Islet precursor cell (in vitro differentiated cells): ENCODE measurements at places on chromosomes 4 and X.

- DNase-seq: no peak
Measured at GRCh38 chr4:13298655-13299054, 185.5 kb downstream of the RAB28 start.

DNA sequence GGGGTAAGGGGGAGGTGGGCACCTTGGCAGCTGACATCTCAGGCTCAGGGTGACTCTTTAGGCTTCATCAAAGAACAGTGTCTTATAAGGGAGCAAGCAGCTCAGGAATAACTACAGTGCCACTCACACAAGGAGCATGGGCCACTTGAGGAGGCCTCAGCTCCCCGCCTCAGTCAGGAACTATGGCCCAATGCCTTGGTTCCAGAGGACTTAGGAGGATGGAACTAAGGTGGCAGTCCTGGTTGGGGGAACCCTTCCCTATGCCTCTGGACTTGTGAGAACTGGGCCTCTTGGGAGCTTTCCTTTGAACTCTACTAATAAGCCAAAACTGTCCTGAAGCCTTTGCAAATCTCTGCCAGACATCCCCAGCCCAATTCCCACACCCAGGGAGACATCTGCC, 160.6 kb downstream of the EFNB1 start:
- DNase-seq: no peak

GRCh38 chrX:109841869-109842579, 109.0 kb upstream of the ACSL4 start:
- no peak for DNase-seq

DNA sequence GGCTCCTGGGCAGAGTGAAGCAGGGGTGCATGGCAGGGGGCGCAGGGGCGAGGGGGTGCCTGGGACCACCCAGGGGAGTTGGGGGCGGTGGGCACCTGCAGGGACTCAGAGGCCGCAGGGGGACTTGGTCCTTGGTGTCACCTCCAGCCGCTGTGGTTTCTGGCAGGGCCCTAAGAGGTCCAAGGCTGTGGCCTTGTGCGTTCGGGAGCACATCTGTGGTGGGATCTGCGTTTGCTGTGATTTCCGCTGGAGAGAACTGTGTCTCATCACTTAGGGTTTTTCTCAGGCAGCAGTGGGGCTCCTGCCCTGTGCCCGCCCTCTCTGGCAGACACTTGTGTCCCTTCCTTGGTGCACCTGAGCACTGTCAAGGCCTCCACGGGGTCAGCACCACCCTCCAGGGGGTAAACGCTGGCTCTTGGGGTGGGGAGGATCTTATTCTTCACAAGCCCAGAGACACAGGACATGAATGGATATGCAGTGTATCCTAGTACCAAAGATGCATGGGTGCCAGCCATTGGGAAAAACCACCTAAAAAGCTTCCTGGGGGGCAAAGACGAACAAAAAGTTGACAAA, 66.5 kb downstream of the ACOX3 start:
- DNase-seq: no peak

GRCh38 chr4:145883101-145883694, 55.4 kb downstream of the ZNF827 start:
- DNase-seq: no peak

GRCh38 chrX:108735091-108735678, 1.2 kb downstream of the IRS4 start:
- DNase-seq: peak; percentile 72

- peak; percentile 62 for DNase-seq
Measured at GRCh38 chrX:148929686-148930085, 429.3 kb downstream of the AFF2 start.

- no peak for DNase-seq
Measured at GRCh38 chr4:138475116-138475515, 233.0 kb upstream of the SLC7A11 start.

DNA sequence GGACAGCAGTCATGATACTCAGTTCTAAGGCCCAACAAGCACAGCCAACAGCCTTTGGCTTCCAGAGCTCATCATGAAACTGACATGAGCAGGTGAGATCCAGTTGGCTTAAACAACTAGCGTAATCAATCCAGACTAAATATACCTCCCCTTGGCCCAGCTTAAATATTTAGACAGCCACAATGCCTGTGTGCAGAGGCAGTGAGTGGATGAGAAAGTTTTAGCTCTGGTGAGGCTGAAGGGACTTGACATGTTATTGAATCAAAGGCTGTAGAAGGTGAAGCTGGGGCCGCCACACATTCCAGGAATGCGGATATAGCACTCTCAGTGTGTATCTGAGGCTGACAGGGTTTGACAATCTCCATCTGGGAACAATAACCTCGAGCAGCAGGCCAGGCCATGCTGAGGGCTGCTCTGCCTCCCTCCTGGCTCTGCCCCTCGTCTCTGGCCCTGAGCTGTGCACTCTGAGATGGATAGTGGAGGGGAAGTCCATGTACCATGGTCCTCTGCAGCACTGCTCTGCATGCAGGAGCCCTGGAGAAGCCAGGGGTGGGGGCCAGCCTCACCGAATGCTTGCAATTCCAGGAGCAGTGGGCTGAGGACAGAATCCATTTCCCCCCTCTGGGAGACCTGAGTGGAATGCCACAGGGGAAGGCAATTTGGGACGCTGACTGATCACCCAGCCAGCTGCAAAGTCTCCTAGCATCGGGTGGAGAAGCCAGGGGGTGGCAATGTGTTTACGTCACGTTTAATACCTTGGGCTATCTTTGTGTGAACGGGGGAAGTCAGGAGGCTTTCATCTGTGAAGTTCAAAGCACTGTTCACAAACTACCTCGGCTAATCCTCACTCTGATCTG, 37.3 kb upstream of the RASL11B start:
- DNase-seq: peak; percentile 95

DNA sequence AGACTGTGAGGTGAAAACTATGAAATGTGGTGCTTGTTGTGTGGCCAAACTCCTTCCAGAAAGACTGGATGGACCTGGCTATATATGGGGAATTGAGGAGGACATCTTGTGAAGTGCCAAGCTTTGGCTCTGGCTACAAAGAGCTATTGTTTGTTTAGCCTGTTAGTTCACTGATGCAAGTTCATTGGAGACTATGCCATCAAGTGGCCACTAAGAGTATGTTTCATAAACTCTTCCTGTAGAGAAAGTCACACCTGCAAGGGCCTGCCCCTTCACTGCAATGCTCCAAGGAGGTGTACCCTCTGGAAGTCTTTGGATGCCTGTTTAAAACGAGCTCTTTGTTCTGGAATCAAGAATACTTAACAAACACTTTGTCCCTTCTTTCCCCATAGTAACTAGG, 382.0 kb downstream of the GABRG1 start:
- no peak for DNase-seq

GRCh38 chr4:173528378-173529321, 1.4 kb downstream of the HAND2 start:
- DNase-seq: peak; percentile 67

GRCh38 chr4:147539959-147540358, 59.1 kb downstream of the EDNRA start:
- no peak for DNase-seq

DNA sequence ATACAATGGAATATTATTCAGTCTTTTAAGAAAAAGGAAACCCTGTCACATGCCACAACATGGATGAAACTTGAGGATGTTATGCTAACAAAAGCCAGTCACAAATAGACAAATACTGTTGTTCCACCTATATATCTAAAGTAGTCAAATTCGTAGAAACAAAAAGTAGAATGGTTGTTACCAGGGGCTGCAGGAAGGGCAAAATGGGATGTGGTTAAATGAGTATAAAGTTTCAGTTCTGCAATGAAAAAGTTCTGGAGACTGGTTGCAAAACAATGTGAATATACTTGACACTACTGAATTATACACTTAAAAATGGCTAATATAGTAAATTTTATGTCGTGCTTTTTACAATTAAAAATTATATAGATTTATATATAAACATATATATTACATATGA, 12.2 kb downstream of the SPOCK3 start:
- no peak for DNase-seq

DNA sequence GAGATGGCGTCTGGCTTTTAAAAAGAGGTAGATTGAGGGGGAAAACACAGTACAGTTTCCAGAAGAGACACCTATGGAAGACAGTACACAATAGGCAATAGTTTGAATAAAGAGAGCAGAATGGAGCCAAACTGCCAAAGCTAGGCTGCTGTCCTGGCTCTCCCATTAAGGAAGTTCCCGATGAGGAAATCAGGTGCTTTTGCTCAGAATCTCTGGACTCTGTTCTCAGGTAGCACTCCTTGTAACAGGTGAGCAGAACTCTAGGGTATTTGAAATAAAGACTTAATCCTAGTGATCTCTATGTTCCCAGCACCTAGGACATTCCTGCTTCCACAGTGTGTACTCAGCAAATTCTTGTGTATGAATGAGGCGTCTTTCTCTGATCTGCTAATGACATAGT, 1.6 kb downstream of the EGF start:
- DNase-seq: no peak

DNA sequence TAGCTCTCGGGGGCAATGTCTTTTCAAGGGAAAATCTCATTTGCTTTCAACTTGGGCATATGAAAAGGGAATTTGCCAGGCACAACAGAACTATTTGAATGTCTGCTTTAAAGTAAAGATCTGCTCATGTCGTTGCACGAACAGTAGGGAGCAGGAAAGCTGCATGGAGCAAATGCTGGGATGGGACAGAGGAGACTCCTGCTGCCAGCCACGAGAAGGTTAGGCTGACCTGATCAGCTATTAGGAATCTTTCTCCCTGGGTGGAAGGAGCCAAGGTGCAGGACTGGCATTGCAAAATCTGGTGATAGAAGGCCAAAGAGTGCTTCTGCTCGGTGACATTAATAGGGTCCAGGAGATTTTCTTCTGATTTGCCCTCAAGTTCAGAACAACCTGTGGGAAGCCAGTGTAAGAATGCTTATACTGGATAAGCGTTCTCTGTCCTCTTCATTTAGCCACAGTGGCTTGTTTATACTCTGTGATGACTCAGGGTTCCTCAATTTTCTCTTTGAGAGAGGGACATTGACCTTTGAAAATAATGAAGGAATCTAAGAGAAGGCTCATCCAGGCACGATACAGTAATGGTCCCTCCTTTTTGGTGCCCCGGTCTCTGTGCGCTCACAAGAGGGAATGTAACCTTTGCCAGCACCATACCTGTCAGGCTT, 22.9 kb downstream of the FHL1 start:
- no peak for DNase-seq

DNA sequence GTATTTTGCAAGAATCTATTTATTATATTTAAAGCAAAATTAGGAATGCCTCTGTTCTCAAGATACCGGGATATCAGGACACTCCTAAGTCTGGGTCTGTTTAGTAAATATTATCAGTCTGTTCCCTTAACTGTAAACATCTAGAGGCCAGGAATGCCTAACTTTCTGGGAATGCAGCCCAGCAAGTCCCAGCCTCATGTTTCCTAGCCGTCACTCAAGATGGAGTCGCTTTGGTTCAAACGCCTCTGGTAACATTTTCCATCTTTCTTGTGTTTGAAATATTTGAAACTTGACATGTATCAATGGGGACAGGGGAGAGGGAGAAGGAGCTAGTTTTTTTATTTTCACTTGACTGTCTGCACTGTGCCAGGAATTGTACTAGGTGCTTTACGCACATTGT, 85.4 kb downstream of the FBXL5 start:
- no peak for DNase-seq

DNA sequence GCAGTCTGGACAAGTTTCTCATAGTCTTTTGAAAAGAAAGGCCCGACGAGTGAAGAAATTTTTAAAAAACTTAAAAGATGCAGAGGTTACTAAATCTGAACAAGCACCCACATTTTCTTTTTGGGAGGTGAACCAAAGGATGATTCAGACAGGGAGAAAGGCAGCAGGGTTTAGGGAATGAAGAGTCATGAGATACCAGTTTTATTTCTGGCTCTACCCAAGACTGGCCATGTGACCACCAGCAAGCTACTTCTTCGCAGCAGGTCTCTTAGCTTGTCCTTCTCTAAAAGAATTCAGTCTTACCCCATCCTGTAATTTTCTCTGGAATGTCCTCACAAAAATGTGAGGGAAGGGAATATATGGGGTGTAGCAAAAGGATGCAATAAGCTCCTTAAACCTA, 37.6 kb downstream of the AMOT start:
- no peak for DNase-seq

DNA sequence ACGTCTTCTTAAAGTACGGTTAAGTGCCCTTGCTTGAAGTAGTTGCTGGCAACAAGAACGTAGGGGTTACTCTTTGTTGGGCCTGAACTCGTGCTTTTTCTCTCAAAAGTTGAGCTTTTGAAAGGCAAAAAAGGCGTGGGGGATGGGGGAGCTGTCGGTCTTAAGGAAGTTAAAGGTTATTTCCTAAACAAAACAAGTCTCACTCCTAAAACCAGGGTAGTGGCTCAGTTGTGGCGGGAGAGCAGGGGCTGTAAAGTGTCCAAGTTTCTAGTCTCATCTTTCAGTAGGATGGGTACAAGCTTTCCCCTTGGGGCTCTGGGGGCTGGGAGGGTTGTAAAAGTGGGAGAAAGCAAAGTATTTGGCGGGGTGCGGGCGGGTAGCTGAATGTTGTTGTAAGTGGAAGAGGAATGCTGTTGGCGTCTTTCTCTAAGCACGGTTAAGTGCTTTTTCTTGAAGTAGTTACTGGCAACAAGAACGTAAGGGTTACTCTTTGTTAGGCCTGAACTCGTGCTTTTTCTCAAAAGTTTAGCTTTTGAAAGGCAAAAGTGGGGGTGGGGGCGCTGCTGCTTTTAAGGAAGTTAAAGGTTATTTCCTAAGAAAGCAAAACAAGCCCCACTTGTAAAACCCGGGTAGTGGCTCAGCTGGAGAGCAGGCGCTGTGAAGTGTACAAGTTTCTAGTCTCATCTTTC, 904 bp upstream of the WDR1 start:
- no peak for DNase-seq

DNA sequence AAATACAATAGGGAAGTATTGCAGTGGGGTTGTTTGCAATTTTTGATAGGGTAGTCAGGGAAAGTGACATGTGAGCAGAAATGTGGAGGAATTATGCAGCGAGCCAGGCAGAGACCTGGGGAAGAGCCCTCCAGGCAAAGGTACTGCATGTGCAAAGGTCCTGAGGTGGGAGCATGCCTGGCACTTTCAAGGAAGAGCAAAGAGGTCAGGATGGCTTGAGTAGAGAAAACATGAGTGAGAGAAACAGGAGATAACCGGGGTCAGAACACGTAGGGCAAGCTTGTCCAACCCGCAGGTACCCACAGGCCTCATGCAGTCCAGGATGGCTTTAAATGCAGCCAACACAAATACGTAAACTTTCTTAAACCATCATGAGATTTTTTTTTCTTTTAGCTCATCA, 71.0 kb downstream of the COQ2 start:
- DNase-seq: no peak

DNA sequence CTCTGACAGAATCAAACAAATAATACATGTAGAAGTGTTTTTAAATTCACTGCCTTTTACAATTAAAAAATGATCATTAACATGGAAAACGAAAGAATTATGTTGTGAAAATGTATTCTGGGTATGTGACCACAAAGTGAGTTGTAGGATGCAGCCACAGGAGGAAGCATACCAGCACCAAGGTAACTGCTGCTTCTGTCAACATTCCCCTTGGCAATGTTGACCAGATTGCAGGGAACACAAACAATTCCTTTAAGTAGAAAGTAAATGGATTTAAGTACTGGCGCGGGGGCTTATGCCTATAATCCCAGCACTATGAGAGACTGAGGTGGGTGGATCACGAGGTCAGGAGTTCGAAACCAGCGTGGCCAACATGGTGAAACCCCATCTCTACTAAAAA, 1877.9 kb upstream of the PCDH7 start:
- no peak for DNase-seq

- peak; percentile 68 for DNase-seq
Measured at GRCh38 chr4:183360161-183360919, 38.1 kb upstream of the CLDN24 start.

- DNase-seq: no peak
Measured at GRCh38 chrX:16320765-16321355, 153.6 kb downstream of the MAGEB17 start.

- DNase-seq: no peak
Measured at GRCh38 chr4:181541396-181541795, 701.8 kb upstream of the TENM3 start.
